ENCODE measurements at places on chromosomes 5 and 9. TPM values are rescaled to one million over a fixed set of nuclear protein-coding genes. Genes with fewer than 3 reads are reported as not detected.

DNA sequence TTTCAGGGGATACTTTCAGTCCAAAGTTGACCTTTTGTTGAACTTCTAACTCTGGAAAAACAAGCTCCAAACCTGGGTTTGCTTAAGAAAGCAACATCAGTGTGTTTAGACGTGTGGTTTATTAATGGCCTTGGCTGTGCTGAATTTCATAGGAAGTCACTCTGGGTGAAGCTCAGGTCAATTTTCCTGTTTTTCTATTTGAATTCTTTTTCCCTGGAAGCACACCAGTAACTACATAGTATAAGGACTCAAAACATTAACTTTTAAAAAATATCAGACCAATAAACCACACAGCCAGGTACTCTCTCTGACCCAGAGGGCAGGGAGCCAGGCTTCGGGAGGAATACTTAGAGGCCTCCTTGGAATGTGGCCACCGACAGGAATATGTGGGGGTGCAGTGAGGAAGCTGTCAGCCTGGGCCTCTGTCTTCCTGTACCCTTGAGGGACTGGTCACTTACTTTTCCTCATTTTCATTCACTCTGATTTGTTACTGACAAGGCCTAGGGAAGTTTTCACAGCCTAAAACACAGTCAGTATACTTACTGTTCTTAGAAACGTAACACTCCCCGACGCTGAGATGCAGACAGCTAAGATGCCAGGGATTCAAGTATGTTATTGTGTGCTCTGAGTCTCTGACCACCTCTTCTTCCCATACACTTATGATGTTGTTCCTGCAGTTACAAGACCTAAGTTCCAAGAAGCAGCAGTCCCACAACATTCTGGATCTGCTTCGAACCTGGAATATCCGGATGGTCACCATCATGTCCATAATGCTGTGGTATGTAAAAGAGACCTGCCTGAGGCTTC is 18.9 kb downstream of the SLC22A5 start:
- DNase-seq, result no peak

GRCh38 chr9:76655971-76656370 is 108.3 kb upstream of the PCA3 start:
- no peak for DNase-seq

DNA sequence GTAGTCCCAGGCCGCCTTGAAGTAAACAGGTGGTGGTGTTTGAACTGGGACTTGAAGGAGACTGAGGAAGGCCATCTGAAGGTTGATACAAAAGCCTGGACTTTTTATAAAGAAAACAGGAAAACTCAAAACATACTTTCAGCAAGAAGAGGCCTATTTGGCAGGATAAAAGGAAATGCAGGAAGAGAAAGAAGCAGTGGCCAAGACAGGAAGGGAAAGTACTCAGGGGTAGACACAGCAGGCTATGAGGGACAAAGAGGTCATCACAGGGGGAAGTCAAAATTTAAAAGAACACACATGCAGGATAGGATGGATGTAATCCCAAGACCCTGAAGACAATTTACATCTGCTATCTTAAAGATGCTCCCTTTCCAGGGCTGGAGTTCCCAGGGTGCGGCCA is 13.0 kb downstream of the TLE1 start:
- DNase-seq, result no peak

- DNase-seq, result no peak
These were observed 14.9 kb upstream of the ASS1 start for GRCh38 chr9:130429831-130430230.

GRCh38 chr5:38997591-38997990 is 76.6 kb downstream of the RICTOR start:
- no peak for DNase-seq

DNA sequence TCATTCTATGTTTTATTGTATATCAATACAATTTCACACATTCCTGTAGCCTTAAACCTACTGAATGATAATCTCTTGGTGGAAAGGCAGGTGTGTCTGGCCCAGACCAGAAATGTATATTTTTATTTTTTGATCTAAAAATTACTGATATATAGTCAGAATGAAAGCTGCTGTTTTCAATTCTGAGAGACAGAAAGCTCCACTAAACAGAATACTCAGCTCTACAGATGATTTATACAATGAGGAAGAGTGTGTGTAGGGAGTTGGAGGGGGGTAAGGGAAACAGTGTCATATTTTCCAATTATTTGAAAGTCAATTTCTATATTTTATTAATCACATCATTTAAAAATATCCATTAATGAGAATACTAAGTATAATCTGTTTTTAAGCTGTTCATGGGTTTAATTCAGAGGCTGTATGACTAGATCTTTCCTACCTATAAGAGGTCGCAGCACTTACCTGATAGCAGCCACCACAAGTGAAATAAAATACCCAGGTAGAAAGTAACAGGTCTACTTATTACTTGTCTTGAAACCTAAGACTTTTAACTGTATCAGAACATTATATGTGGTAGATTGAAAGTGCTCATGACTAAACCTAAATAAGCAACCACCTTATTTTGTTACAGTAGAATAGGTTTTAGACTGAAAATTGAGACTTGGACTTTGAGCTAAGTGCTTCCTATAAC is 183.4 kb downstream of the TMC1 start:
- DNase-seq, result no peak

GRCh38 chr5:172569861-172570558 is 71.1 kb upstream of the NEURL1B start:
- DNase-seq, result no peak

DNA sequence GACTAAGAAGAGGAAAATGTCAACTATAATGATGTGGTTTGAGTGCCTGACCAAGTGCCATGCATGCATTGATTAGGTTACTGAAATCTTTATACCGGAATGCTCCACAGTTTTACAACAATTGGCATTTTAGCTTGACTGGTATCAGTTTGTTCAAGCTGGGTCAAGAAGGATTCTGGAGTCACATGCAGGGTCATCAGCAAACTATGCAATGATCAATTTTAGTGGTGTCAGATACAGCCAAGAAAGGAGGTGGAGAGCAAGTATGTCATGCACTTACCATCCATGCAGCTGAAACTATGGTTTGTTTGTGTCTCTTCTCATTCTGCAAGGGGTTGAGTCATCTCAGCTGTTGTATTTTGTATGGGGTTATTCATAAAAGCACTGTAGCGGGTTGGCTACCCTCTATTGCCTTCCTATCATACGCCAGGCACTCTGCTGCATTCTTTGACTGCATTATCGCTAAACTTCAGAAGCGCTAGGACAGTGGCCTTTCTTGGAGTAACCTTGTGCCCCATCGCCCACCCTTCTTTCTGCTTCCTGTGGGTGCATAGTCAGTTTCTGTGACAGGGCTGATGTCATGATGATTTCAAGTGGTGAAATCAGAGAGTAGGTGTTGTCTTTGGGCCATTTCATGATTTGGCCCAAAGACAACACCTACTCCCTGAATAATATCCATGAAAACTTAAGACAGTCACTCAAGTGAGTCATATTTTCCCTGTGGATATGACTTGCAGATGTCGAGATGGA is 145.4 kb downstream of the MTX3 start:
- DNase-seq, result peak; percentile 20

GRCh38 chr5:18744441-18744840 is 1110.2 kb downstream of the TAF11L14 start:
- DNase-seq, result no peak

GRCh38 chr5:172353271-172353812 is 69.8 kb upstream of the UBTD2 start:
- DNase-seq, result no peak

Gene SCGB3A2
- not detected for total RNA-seq

All from activated T-helper 1 cell treated with anti-CD3 and anti-CD28 coated beads, Interleukin-12 subunit alpha, Interleukin-12 subunit beta, Interleukin-2, Interleukin-4 antibody, amounts not matched to agents 30 ng/mL and 10 ng/mL and 1 ng/mL, durations not matched to agents 14 hours and 24 hours and 36 hours (primary cell).